ENCODE measurements at places on chromosomes 4 and X.

GRCh38 chr4:188158336-188158735 is 19.1 kb downstream of the TRIML1 start:
- no peak for DNase-seq

DNA sequence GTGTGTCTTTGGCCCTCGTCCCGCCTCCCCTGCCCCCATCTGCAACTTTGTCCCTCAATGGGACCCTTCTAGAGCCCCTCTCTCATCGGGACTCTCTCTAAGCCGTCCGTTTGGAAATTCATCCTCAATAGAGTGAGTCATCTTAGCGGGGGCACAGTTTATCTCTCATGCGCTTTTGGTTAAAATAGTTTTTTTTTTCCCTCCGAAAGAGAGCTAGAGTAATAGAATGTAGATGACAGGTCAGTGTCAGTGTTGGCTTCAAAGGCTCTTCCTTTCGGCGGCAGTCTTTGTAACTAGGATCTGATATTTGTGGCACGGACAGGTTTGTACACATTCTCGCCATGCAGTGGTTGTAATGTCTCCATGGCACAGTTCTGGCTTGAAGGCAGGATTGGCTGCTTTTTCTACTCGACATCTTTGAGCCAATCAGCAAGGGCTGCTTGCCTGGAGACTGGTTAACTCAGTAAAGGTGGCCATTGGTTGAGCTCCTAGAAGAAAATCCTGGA is 989 bp downstream of the N4BP2 start:
- DNase-seq, result peak; percentile 97

DNA sequence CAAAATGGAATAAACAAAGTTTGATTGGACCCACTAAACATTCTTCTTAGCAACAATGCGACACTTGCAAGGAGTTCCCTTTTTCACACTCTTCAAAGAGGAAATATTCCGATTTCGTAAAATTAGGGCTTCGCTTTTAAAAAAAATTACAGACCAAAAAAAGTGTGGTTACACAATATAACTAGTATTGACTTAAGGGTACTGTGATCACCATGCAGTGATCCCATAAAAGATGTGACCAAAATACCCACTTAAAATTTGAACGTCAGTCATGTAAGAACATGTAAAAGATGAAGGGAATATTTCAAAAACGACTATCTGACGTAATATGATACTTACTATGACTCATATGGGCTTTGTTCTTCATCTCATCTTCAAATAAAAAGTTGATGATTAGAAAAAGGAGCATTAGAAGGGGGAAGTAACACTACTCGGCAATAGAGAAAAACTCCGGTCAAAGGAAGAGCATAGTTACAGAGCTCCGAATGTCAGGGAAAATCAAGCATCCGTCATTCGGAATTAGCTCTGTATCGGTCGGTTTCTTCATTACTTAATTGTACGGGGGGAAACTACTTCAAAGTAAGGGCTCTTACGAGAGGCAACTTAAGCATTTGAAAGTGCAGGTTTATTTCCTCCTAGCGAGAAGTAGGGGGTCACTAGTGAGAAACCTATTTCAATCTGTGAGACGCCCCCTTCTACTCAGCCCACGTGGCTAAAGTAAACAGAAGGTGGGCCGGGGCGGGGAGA is 1.3 kb upstream of the TET2 start:
- DNase-seq, result peak; percentile 40

DNA sequence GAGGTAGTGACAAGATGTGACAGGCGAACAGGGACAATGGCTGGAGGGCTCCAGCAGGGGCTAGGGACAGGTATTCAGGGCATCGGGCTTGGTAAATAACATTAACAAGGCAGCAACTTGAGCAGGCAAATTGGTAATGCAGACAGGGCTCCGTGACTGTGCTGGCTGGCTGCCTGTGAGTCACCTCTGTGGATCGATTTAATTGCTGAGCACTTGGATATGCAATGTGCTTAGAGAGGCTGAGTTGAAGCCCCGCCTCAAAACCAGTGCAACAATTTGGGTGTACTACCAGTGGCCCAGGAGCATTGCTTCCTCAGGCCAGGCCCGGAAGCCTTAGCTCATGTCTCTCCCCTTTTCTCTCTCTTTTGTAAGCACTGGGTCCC is 19.5 kb downstream of the CNGA2 start:
- no peak for DNase-seq

DNA sequence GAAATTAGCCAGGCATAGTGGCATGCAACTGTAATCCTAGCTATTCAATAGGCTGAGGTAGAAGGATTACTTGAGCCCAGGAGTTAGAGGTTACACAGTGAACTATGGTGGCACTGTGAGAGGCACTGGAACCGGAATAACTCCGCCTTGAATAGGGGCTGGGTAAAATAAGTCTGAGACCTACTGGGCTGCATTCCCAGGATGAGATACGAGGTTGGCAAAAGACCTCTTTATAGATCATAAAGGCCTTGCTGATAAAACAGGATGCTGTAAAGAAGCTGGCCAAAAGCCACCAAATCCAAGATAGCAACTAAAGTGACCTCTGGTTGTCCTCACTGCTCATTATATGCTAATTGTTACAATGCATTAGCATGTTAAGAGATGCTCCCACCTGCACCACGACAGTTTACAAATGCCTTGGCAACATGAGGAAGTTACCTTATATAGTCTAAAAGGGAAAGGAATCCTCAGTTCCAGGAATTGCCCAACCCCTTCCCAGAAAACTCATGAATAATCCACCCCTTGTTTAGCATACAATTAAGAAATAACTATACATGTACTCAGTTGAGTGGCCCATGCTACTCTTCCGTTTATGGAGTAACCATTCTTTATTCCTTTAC is 88.6 kb downstream of the CENPC start:
- DNase-seq, result peak; percentile 43

GRCh38 chr4:73850261-73850970 is 2.7 kb upstream of the PF4V1 start:
- no peak for DNase-seq

GRCh38 chrX:147788641-147789350 is 122.9 kb upstream of the FMR1 start:
- no peak for DNase-seq

- peak; percentile 43 for DNase-seq
These were observed 29.3 kb upstream of the PTPN13 start for GRCh38 chr4:86564795-86565194.

- no peak for DNase-seq
These were observed 425.9 kb downstream of the TMA16 start for GRCh38 chr4:163920426-163920825.

DNA sequence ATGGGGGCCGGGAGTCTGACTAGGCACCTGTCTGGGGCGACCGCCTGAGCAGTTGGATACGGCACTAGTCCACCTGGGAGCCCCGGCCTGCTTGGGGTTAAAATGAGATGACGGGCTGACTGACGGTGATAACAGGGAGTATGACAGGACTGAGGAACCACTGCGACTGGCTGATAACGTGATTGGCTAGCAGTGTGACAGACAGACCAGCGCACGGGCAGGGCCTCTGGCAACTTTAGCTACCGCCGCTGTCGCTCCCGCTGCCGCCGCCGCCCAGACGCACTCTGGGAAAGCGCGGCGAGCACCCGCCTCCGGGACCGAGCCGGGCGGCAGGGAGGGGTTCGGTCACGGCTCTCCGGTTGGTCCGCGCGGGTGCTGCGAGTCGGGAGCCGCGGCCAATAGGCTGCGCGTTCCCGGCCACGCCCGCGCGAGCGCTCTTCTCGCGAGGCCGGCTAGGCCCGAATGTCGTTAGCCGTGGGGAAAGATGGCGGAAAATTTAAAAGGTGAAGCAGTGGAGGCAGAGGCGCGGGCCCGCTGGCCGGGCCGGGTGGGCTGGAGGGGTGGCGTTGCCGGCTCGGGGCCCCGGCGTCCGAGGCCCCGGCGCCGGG is at the start of gene SUV39H1:
Gene SUV39H1, plus strand, starts transcription at position 434 of the 608 bp plus-strand sequence. Its CDS starts 51 bp downstream, at position 485.
- peak; percentile 92 for DNase-seq

DNA sequence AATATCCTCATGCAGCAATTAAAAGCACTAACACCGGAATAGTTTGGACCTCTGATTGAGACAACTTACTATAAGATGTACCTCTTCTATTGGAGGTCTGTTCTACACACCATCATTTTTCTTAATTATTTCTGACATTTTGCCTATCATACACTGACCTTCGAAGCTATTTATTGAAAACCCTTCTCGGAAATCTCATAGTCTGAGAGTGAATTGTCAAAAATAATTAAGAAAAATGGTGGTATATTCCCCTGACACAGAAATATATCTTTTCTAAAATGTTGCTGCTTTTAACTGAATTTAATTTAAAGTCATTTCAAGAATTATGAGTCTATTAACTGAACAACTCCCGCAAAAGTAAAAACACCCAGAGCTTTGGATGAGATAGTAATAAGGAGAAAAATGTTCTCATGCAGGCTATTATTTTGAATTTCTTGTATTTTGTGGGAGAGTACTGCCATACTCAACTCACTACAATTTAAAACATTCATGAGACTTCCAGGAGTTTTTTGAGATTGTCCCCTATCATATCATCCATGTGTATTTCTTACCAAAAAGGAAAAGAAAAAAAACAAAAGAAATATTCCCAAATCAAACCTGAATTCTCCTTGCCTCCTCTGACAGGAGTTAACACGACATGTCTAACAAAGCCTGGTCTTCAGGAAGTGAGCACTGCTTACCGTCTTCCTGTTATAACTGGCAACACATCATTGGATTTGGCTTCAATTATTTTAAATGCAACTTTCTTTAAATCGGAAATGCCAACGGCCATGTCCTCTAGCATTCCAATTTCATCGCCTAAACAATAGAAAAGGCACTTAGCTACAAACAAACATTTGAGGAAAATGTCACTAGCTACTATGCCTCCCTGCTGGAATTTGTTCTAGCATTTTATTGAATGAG is 485.3 kb downstream of the IL15 start:
- DNase-seq, result no peak

GRCh38 chrX:119041175-119041574 is 31.6 kb upstream of the CT47C1 start:
- DNase-seq, result no peak

DNA sequence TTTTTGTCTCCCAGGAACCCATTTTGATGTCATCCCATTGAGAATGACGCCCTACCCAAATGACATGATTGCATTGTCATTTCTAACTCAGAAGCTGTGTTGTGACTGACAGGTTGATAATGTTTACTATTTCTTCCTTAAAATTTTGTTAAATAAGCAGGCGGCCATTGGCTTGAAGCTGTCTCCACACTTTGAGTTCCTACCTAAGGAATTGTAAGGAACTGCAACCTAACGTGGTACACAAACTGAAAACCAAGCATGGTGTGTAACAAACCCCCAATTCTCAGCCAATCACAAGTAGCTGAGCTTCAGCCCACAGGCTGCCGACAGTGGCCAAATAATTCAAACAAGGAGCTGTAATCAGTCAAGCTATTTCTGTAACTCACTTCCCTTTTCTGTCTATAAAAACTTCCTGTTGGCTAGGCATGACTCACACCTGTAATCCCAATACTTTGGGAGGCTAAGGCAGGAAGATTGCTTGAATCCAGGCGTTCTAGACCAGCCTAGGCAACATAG is 2.9 kb upstream of the MND1 start:
- DNase-seq, result no peak

GRCh38 chrX:40578039-40578695 is 2.6 kb upstream of the ATP6AP2 start:
- DNase-seq, result no peak

DNA sequence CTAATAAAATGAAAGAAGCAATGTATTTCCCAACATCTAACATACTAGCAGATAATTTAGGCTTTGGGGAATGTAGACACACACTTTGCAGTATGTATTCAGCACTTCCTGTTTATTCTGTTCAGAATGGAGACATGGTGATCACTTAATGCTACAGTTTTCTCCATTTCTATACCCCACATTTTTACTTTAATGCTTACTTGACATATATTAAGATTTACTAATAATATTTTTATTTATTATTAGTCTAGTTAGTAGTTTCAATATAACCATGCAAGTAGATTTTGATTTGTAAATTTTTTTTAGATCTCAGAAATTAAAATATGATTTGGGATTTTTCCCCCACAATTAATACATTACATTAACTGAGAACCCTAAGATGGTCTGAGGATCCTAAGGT is 98.4 kb downstream of the PRSS12 start:
- DNase-seq, result no peak

DNA sequence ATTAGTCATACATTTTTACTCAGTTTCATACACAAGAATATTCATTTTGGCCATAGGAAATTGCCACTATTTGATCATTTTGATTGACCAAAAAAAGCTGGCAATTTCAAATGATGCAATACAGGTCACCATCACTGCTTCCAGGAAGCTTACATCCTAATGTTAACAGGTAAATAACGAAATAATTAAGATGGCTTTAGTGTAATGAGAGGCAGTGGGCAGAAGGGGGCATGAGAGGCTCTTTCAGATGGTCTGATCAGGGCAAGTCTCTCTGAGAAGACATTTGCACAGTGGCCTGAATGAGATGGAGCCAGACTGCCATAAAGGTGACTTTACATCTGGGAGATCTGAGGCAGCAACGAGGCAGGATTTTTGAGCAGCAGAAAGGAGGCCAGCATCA is 170.7 kb downstream of the SLIT2 start:
- DNase-seq, result peak; percentile 50

GRCh38 chr4:183164963-183165362 is 65.9 kb downstream of the WWC2 start:
- no peak for DNase-seq

DNA sequence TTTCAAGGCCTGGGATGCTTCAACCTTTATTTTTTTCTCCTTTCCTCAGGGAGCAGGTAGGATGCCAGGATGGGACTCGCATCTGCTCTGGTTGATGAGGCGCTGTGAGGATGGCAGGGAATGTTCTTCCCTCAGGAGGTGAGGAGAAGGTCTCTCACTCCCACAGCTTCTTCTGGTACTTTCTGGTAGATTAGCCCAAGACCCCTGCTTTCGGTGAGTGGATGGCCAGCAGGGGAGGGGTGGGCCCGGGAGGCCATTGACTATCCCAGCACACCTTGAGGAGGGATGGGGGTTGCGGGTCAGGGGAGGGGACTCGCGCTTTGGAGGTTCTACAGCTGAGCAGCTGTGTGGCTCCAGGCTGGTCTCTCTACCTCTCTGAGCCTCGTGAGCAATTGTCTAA is 14.8 kb downstream of the CYTL1 start:
- DNase-seq, result no peak

DNA sequence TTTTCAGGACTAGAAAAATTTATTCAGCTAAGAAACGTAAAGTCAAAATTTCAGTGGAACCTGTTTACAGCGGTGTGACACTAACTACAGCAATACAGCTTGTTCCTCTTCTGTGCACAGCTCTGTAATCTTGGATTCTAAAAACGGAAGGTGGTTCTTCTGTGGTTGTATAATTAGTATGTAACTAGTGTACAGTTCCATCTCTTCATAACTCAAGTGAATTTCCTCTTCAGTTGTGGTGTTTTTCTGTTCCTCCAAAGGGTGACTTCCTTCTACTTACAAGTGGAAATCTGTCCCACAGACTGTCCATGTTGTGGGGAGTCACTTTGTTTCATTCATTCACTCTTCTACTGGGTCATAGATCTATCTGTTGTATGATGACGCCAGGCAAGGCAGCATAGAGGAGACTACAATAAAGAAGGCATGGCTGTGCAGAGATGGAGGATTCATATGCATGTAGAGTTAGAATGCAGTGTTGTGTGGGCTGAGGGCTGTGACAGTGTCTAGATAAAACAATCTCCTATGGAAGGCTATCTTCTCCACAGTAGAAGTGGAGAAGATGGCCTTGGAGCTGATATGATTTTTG is 5.4 kb downstream of the DAPP1 start:
- DNase-seq, result no peak
